ENCODE measurements at places on chromosomes 5 and 9. TPM values are rescaled to one million over a fixed set of nuclear protein-coding genes. Genes with fewer than 3 reads are reported as not detected.

GRCh38 chr9:4397917-4398316, 92.4 kb upstream of the SLC1A1 start:
- no peak for DNase-seq

The MYOZ3 gene
- 0.08 TPM for polyA plus RNA-seq

The TRUB2 gene
- 21.7 TPM for polyA plus RNA-seq

The SH3PXD2B gene
- not detected for polyA plus RNA-seq

The PTPRD gene
- not detected for polyA plus RNA-seq

DNA sequence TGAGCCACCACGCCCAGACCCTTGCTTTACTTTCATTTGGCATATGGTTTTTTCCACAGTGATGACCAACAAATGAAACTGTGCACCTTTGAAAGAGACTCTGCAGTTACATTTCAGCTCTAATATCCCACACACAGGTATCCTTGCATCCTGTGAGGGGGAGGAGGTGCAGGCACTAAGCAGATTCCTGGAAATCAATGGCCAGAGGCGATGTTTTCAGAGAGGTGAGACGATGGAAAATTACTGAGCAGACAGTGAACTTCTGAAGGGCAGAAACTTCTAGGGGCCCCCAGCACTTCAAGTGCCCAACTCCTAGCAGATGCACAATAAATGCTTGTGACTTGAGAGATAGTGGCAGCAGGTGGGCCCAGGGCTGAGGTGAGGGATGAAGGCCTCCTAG, 29.8 kb upstream of the GNE start:
- DNase-seq: no peak

DNA sequence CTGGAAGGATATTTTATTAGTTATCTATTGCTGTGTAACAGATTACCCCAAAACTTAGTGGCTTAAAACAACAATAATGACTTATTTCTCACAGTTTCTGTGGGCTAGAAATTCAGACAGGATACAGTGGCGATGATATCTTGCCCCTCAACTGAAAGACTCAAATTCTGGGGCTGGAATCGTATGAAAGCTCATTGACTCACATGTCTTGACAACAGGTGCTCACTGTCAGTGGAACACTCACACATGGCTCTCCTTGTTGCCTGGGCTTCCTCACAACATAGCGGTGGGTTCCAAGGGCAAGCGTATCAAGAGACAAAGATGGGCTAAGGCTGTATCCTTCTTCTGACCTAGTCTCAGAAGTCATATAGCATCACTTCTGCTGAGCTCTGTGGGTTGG, 3.7 kb upstream of the GNPDA1 start:
- no peak for DNase-seq

DNA sequence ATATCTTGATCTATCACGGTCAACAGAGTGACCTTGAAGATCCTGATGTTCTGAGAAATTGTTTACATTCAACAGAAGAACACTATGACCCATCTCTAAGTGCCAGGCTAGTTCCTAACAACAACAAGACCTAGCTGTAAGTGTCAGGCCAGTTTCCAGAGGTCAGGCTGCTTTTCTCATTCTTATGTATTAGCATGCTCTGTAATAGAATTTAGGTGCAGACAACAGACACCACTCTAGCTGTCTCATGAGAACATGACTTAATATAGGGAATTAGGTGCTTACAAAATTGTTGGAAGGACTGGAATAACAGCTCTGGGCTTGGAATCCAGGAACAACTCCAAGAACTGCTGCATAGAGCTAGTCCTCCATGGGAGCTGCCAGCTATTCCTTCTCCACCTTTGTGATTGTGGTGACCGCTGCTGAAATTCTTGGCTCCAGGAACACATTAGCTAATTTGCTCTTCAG, 138.7 kb downstream of the SNX18 start:
- DNase-seq: no peak

DNA sequence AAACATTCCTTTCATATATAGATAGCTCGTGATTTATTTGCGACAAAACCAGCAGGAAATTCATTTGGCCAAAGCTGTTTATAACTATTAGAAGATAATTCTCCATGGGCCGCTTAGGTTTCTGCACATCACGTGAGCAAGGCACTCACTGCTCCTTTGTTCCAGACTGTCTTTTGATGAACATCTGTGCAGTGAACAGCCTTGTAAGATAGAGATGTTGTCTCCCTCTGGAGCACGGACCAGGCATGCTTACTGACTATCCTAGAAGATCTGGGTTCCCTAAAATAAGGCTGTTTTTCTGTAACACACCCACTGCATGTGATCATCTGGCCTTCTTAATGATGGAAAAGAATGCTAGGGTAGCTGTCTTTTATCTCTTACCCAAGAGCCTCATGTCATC, 30.9 kb downstream of the YIPF5 start:
- no peak for DNase-seq

DNA sequence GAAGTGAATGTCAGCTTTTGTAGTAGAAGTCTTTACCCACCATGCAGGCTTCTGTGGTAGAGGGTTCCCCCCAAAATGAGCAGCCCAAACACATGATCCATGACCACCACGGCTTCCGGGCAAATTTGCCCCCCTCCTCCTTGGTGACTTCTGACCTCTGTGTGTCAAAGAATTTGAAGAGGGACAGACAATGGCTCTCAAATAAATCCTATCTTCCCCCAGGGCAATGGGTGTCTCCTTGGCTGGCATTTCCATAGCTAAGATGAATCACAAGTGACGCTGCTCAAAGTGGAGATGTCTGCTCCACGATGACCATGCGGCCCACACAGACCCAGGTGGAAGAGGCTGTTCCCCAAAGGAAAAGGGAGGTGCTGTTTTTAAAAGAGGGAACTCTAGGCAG, 30.2 kb upstream of the BOD1 start:
- DNase-seq: no peak

DNA sequence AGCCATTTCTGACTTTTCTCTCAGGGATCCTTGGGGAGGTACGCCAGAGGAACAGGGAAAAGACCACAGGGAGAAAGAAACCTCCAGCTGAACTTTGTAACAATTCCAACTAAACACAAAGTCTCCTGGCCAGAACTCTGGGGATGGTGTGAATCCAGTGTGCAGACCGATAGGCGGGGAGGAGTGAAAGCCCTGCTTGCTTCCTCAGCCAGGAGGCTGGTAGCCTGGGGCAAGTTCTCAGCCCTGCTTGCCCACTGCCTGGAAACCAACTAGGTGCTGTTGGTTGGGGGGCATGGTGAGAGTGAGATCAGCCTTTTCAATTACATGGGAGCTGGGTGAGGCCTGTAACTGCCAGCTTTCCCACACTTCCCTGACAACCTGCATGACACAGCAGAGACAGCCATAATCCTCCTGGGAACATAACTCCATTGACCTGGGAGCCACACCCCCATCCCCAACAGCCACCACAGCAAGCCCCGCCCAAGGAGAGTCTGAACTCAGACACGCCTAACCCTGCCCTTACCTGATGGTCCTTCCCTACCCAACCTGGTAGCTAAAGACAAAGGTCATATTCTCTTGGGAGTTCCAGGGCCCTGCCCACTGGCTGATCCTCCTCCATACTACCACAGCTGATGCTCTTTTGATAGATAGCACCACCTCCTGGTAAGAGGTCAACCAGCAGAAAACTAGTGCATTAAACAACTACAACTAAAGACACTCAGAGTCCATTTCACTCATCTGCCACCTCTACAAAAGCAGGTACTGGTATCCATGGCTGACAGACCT, 100.1 kb upstream of the TNFAIP8 start:
- no peak for DNase-seq

DNA sequence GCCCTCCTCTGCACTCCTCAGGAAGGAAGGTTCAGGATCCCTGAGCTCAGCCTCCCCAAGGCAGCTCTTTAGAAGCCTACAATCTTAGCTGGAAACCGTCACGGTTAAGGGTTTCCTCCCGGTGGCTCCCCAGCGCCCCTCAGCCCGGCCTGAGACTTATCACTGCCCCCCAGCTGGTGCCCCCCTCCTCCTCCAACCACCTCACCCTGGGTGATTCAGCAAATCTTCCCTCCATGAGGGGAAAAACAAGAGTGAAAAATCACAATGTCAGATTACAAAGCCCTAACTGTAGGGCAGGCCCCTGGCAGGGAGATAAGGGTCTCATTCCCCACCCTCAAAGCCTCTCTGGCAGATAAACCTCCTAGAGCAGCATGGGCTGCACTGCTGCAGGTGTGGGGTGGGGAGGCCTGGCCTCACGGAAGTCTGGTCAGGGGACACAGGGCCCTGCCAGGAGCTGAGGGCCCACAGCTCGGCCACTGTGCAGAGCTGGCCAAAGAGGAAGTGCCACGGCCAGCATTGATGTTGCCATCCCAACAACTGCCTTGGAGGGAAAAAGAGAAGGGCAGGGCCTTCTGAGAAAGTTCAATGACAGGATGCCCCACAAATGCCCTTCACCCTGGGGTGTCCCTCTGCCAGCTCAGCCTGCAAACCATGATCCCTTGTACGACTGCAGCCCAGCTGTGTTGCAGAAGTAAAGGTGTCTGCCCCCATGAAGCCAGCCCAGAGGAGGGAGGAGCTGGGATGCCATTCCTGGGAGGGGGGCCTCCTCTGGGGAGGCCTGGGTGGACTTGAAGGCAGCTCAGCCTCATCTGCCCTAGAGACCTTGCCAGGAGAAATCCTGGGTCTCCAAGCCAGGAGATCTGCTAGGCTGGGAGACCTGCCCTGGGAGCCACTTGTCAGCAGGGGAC, 25.9 kb downstream of the GFI1B start:
- no peak for DNase-seq

DNA sequence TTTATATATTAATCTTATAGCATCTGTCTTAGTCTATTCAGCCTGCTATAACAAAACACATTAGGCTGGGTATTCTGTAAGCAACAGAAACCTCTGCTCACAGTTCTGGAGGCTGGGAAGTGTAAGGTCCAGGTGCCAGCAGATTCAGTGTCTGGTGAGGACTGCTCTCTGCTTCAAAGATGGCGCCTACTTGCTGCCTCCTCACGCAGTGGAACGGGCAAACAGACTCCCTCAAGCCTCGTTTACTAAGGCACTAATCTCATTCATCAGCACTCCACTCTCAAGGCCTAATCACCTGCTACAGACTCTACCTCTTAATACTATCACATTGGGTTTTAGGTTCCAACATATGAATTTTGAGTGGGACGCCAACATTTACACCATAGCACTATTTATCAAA, 5.2 kb upstream of the TBC1D2 start:
- DNase-seq: no peak

The IL4 gene
- polyA plus RNA-seq: not detected

DNA sequence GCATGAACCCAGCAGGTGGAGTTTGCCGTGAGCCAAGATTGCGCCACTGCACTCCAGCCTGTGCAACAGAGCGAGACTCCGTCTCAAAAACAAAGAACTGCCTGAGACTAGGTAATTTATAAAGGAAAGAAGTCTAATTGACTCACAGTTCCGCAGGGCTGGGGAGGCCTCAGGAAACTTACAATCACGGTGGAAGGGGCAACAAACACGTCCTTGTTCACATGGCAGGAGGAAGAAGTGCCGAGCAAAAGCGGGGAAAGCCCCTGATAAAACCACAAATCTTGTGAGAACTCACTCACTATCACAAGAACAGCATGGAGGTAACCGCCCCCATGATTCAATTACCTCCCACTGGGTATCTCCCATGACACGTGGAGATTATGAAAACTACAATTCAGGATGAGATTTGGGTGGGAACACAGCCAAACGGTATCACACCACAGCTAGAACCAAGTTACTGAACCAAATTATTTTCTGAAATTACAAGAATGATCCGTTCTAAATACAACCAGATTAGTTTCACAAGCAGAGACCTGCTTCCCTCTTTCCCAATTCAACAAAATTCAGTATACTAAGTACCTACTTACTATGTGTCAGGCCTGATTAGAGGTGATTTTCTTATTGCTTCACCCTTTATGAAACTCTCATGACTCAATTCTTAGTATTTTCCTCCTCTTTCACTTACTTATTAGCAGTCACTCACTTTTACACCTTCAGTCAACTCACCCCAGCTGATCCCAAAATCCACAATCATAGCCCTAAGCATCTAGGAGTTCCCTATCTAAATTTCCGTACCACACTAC, 8.4 kb downstream of the UBTD2 start:
- DNase-seq: peak; percentile 65

DNA sequence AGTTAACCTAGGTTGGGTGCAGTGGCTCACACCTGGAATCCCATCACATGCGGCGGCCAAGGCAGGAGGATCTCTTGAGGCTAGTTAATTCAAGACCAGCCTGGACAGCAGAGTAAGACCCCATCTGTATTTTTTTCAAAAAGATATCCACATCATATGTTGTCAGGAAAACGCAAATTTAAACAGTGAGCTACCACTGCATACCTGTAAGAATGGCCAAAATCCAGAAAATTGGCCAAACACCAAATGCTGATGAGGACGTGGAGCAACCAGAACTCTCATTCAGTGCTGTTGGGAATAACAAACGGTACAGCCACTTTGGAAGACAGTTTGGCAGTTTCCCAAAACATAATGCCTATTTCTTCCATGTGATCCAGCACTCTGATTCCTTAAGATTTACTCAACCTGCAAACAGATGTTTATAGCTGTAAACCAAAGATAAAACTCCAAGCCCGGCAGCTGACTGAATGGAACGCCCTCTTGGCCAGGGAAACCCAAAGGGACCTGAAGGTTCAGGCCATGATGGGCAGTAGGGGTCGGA, 12.4 kb downstream of the CEL start:
- no peak for DNase-seq

DNA sequence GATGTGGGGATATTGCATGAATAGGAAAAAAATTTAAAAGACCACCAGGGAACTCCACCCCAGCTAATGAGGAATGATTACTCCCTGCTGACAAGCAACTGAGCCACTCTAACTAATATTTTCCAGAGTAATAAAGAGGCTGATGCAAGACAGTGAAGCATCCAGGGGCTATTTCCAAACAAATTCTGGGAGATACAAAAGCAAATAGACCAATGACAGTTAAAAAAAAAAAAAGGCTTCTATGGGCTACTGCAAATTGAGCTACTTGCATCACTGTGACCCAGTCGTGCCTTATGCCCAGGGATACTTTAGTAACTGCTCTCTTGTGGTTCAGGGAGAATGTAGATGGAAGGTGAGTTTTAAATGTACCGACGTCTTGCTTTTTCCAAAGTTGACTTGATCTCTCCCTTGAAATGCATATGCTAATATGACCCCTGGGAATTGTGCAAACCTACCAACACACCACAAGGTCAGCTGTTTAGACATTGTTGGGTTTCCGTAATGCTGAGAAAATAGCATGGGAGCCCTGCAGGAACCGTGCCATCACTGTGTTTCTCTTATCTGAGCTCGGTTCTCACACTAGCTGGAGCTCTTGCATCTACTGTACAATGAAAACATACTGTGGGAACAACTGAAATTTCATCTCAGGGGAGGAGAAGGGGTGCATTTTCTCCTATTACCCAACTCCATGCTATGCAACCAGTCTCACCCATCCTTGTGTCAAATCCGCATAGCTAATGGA, 250.6 kb upstream of the MAP3K1 start:
- no peak for DNase-seq

The TRPM3 gene
- not detected for polyA plus RNA-seq

GRCh38 chr5:141363952-141364660, at the start of gene PCDHGA5:
TSS of gene PCDHGA5 (plus strand) at chr5:141364162. CDS start at chr5:141364331, 169 bp downstream.
- no peak for DNase-seq

- no peak for DNase-seq
These were observed 119.7 kb upstream of the ABCA1 start for GRCh38 chr9:105047742-105048041.

DNA sequence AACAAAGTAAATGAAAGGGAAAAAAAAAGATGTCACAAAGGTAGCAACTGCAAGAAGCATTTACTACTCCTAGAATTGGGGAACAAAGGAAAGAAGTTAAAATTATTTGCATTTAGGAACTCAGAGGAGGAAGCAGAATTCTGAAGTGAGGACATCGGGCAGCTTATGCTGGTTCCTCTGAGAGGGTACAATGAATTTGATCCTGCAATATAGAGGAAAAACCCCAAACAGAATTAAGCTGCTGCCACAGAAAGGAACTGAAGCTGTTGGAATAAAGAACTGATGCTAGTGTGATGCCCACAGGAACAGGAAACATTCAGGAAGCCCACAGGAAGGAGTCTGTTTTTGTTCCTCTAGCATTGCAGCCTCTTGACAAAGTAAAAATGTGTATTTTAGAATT, 22.3 kb upstream of the TBCA start:
- DNase-seq: no peak

All from CD4-positive, CD25-positive, alpha-beta regulatory T cell (primary cell).